NCI-H187 (cell line): ENCODE measurements at places on chromosomes 16 and 17.

DNA sequence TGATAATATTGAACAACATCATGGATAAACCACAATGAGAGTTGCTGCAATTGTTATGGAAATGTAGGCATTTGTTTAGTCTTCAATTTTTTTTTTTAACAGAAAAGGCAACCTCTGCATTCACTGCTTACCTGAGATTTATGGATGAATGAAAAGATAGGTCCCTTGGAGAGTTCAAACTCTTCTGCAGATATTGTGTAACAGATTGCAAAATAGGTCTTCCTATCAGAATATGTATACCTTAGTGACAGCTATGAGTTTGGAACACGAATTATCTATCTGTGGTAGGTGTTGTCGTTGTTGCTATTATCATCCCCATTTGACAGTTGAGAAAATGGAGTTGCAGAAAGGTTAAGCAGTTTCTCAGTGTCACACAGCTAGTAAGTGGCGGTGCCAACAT is 1.2 kb upstream of the KCNJ16 start:
- DNase-seq, result no peak

DNA sequence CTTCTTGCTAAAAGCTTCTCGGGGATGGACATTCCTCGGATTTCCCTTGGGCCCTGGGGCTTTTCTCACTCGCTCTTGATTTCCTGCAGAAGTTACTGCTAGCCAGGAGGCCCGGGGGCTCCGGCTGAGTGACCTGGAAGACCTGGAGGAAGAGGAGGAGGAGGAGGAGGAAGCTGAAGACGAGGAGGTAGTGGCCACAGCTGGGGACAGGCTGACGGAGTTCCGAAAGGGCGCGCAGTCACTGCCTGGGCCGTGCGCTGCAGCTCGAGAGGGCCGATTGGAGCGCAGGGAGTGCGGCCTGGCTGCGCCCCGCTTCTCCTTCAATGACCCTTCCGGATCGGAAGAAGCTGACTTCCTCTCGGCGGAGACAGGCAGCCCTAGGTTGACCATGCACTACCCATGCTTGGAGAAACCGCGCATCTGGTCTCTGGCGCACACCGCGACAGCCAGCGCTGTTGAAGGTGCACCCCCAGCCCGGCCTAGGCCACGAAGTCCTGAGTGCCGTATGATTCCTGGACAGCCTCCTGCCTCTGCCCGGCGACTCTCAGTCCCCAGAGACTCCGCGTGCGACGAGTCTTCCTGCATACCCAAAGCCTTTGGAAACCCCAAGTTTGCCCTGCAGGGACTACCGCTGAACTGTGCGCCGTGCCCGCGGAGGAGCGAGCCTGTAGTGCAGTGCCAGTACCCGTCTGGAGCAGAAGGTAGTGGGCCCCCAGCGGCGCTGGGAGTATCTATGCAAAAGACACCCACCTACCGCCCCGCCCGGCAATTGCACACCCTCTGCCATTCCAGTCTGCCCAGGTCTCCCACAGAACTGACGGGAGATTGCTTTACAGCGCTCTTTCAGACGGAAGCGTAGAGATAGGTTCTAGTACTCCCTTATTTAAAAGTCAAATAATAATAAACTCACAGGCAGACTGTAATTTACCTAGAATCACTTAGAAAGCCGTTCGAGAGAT is 4.9 kb downstream of the IRX6 start:
- no peak for DNase-seq

DNA sequence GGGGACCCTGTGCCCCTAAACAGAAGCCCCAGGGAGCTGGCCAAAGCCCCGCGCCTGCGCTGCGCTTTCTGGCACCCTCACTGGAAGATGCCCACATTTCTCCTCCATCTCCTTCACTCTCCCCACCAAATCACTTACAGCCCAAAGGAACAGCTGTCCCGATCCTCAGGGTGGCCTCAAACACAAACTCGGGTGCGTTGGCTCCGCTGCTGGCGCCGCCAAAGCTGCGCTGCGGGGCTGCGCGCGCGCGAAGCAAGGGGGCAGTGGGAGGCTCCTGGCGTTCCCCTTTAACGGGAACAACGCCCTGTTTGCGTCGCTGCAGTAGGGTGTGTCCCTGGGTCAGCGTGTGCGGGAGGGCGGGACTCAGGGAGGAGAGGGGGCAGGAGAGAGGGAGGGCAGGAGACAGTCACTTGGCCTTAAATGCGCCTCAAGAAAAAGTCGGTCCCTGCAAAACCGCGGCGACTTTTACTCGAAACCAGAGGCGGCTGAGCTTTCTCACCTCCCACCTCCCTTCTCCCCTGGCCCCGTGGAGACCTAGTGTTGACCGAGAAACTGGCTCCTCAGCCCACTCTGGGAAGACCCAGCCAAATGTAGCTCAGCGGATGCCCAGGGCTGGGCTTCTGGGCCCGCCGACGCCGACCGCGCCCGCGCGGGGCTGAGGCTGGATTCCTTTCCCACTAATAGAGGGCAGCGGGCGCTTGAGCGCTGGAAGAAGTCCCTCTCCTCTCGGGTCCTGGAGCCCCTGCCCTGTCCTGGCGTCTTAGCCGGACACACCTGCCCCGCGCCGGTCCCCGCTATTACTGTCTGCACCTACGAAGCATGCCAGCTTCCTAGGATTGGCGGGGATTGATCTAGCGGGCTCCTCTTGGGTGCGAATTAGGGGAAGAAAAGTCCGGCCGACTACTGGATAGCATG is 2.6 kb downstream of the PMP22 start:
- DNase-seq, result no peak

- peak; percentile 58 for DNase-seq
Observed at GRCh38 chr17:81142301-81143199, 22.8 kb upstream of the PVALEF start.

DNA sequence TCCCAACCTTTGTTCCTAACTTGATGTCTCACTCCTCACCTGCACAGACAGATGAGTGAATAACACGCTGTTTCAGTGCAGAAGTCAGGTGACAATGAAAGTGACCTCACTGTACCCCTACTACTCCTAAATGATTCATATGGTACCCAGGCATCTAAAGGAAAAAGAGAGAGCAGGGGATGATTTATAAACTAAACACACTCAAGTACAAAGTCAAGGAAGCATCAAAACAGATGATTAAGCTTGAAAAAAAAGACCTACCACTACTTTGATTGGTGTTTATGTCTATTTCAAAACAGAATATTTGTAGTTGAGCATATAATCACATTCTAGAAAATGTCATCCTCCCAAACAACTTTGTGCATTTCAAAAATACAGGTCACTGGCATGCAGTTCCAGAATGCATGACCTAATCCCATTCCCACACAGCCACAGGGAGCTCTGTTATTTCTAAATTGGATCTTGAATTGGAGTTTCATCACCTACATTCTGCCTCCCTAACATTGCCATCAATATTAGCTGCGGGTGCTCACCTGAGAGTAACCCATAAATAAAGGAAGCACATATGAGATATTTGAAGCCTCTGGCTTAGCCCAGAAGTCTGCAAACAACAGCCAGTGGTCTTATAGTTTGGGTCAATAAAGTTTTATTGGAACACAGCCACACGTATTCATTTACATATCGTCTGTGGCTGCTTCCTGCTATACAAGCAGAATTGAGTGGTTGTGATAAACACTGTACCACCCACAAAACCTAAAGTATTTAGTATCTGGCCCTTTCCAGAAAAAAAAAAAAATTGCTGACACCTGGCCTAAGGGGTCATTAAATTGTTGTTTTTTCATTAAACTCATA is 14.0 kb downstream of the HS3ST3A1 start:
- DNase-seq, result no peak

- no peak for DNase-seq
Observed at GRCh38 chr16:24087891-24088410, 168.2 kb upstream of the CACNG3 start.

DNA sequence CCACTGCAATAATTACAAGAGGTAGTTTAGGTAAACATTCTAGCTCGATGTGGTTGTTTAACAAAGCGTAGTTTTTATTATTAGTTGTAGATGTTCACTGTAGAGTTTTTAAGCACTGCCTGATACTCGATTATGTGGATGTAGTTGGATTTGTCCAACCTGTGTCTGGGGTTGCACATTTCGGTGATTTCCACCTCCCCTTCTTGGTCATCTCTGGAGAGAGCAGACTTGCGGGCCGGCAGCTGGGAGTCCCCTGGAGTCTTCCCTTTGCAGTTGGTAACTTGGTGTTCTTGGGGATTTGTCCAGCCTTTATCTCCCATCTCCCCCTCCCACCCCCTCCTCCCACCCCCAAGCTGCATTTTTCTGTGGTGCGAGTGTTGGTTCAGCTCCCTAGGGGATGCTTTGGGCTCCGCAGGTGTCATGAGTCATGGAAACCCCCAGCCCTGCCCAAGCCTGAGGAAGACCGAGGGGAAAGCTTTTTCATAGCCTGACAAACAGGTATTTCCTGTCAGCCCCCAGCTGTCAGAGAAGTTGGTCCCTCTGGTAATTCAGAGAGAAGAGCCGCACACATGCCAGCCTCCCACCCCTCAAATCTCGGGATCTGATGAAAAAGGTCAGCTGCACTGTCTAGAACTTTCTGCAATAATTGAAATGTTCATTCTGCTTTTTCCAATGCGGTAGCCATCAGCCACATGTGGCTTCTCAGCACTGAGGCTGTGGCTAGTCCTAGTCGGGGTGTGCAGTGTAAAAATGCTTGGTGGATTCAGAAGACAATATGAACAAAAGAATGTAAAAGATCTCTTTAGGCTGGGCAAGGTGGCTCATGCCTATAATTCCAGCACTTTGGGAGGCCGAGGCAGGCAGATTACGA is 50.3 kb downstream of the KSR1 start:
- DNase-seq, result no peak

GRCh38 chr16:20538181-20538580 is 38.0 kb downstream of the ACSM2B start:
- no peak for DNase-seq

GRCh38 chr17:6528557-6528956 is 27.8 kb downstream of the PITPNM3 start:
- DNase-seq, result no peak

- no peak for DNase-seq
Observed at GRCh38 chr17:80594431-80595269, 50.0 kb downstream of the RPTOR start.

GRCh38 chr17:64226132-64226531 is 36.9 kb downstream of the TEX2 start:
- no peak for DNase-seq

- DNase-seq, result no peak
Observed at GRCh38 chr17:67514998-67515397, 137.9 kb downstream of the PITPNC1 start.

DNA sequence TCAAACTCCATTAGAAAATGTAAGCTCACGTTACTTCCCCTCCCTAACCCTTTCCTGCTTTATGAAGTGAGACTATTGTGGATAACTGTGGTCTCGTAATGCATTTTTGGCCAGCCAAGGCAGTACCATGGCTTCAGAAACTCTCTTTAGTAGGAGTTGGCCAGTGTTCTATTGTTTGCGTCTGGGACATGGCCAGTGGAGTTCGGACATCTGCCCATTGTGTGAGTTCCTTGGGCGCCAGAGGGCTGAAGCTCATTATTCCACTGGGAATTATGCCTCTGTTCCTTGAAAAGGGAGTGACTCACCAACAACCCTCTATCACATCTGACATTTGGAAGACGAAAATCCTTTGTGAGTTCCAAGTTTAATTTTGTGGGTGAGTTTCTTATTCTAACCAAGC is 319.5 kb upstream of the SOX9 start:
- DNase-seq, result no peak

DNA sequence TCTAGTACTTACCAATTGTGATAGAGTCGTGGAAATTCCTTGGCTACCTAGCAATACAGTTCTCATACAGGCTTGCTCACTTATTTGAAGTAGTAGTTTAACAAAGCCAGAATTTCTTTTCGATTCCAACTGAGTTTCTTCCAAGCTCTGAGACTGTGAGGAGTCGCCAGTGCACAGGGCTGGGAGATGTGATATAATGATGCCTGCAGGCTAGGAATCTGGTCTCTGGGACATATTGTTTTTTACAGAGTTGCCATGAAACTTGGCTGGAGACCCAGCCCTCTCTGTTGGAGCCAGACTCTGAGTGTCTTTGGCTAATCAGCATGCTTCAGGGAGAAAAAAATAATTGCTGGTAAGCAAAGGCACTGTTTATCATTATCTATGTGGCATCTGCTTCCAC is 698.8 kb upstream of the GOT2 start:
- DNase-seq, result no peak

DNA sequence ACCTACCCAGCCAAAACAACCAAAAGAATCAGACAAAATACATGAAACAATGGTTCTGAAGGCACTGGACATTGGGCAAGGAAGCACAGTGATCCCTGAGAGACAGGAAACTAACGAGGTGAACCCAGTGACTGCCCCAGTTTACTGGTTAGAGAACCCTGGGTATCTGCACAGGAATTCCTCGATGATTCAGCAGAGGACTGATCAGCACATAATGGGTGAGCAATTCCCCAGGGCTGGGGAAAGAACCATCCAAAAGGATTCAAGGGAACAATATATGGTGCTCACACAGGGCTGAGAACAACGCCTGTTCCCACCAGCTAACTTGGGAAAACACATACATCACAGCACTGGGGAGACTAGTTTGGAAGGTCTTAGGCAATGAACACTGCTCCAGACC is 167.2 kb downstream of the PARN start:
- no peak for DNase-seq

- DNase-seq, result no peak
Observed at GRCh38 chr17:62690168-62690897, 62.9 kb downstream of the MRC2 start.

DNA sequence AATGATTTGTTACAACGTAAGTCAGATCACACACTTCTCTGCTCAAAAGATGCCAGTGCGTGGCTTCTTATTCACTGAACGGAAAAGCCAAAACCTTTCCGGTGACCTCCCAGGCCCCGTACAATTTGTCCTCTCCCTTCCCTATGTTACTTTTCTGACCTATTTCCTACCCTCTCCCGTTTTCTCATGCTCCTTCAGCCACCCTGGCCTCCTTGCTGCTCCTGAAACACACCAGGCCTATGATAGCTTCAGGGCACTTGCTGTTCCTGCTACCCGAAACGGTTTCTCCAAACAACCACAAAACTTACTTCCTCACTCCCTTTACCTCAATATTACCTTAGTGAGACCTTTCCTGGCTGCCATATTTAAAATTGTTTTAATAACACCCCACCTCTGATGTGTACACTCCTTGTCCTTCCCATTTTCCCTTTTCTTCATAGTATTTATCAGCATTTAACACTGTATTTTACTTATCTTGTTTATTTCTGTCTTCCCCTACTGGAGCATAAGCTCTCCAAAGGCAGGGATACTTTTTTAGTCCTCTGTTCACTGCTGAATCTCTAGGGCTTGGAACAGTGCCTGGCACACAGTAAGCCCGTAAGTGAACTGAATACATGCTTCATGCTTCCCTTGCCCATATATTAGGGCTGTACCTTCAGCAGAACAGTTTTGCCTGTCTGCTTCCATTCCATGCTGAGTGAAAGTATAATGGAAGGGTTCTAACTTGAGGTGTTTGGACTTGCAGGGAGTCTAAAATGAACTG is 10.9 kb upstream of the ARL2BP start:
- no peak for DNase-seq

- no peak for DNase-seq
Observed at GRCh38 chr17:8985054-8985701, 19.7 kb upstream of the PIK3R5 start.
